ENCODE measurements at places on chromosomes 16 and 17. TPM values are rescaled to one million over a fixed set of nuclear protein-coding genes. Genes with fewer than 3 reads are reported as not detected.

- no peak for DNase-seq
Observed at GRCh38 chr16:75371171-75371570, 62.1 kb downstream of the CFDP1 start.

GRCh38 chr17:14942526-14943190, 322.5 kb downstream of the PMP22 start:
- no peak for DNase-seq

GRCh38 chr17:7824021-7824924, 9.7 kb upstream of the KDM6B start:
- no peak for DNase-seq

- DNase-seq, result no peak
Observed at GRCh38 chr16:85451641-85452363, 161.3 kb upstream of the GSE1 start.

CAPN15 gene
- total RNA-seq, result 31.5 TPM

PIMREG gene
- 21.7 TPM for total RNA-seq

NPIPA1 gene
- total RNA-seq, result 25.4 TPM

Data from dermis microvascular lymphatic vessel endothelial cell (primary cell).